Spleen (tissue), 13 donors: ENCODE measurements at places on chromosomes 2 and 18. TPM values are rescaled to one million over a fixed set of nuclear protein-coding genes. Genes with fewer than 3 reads are reported as not detected.

DNA sequence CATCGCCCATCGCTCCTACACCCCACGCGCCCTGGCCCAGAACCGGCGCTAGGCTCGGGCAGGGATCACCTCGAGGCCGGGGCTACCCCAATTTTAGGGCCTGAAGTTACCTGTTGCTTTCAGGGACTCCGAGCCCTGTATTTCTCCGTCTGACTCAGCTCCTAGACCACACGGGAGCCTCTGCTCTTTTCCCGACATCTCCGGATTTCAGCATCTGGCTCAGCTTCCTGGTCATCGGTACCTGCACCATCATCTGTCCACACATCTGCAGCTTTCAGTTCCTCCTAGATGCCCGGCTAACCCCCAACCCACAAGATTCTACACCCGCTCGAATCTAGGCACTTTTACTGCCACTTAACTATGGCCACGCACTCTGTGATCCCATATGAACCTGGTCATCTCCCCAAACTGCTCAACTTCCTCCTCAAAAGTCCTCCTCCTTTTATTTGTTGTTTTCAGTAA is 12.1 kb upstream of the HMSD start:
- DNase-seq, result no peak

DNA sequence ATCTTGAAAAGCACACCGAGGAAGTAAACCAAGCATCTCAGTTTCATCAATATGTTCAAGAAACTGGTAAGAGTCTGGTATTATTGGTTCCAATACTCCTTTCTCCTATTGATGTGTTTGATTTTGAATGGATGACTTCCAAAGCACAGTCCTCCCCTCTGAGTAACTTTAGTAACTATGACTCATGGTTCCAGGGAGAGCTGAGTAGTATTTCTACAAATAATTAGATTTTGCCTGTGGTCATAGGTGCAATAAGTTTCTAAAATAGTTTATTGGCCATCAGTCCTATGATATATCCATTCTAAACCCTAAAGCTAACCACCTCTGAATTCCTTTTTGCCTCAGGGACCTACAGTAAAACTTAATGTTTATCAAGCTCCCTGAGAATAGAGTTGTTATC is 352.4 kb downstream of the XIRP2 start:
- no peak for DNase-seq

DNA sequence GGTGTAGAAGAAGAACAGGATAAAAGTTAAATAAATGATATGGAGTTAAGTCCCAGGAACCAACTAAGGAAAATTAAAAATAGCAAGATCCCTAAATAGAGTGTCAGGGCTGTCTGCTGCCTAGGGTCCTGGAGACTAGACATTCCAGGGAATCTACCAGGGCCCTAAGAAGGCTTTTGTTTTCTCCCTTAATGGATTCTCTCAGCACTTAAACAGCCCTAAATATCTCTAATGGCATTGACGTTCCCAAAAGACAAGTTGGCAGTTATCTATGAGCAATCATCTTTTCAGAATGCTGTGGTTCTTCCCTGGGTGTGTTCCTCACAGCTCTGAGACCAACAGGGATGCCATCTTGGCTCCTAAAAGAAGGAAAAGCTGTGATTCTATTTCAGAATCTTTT is 616.3 kb downstream of the EPHA4 start:
- no peak for DNase-seq

DNA sequence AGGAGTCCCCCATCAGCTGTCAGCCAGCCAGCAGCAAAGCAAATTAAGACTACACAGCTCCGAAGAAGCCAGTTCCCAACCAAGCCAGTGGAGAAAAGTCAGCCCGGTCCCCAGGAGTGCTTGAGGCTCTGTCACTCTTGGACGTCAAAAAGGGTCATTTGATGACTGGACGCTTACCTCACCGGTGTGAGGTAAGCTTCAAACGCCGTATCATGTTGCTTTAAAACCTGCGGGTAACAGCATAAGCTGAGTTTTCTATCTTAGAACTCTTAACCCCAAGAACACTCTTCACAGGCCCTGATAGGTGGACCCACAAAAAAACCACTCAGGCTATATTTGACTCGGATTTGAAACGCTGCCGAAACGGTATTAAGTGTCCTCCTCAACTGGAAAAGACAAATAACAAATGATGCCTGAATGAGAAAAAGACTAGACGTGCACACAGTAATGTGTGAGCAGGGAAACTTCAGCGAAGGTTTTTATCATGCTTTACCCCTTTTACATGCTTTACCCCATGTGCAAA is 682 bp upstream of the LNPK start:
- DNase-seq, result no peak

DNA sequence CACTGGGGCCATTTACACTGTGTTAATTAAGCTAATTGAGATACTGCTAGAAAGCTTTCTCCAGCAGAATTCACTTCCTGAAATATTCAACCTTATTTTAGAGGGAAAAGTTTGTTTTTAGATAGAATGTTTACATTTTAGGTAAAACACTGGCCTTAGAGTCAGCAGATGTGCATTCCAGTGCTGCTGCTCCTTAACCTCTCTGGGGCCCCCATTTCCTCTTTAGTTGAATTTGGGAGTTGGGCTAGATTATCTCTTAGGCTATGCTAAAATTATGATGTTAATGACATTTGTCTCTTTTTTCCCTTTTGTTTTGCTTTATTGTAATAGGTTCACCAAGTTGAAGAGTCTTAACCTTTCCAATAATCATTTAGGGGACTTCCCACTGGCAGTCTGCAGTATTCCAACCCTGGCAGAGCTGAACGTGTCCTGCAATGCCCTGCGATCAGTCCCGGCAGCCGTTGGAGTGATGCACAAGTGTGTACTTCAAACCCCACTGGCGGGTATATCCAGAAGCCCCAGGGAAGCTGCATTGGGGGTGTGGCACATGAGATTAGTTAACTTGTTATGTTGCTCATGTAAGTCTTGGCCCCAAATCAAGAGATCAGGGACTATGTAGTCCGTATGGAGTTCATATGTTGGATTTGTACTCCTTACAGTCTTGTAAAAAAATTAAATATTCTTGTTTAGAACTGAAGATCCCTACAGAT is 179.5 kb downstream of the PHLPP1 start:
- DNase-seq, result no peak

- DNase-seq, result no peak
Observed at GRCh38 chr2:233135421-233135820, 75.3 kb downstream of the INPP5D start.

DNA sequence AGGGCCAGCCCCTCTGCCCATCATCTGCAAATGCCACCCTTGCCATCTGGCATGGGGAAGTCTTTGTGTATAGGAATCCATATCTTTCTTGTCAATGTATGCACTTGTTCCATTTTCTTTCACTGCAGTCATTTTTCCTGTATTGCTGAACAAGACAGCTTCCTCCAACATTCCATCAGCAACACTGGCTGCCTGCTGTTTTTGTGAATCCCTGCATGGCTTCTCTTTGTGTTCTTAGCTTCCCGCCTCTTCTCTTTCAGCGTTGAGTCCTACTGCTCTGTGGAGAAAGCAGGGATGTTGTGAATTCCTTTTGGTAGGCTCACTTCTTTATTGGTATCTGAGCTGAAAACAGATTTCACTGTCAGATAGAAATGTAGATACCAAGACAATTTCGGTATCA is 150.0 kb downstream of the LPIN1 start:
- DNase-seq, result no peak

- DNase-seq, result peak; percentile 41
Observed at GRCh38 chr2:98556344-98557033, 51.8 kb downstream of the COA5 start.

- DNase-seq, result no peak
Observed at GRCh38 chr2:174240097-174240496, 8.2 kb downstream of the OLA1 start.

GRCh38 chr2:217932803-217933616 is 69.8 kb downstream of the TNS1 start:
- DNase-seq, result no peak

GRCh38 chr2:174699993-174700766 is 64.1 kb downstream of the CHRNA1 start:
- DNase-seq, result no peak

The SMAD4 gene
- total RNA-seq, result 93.0 TPM

The SLC5A7 gene
- total RNA-seq, result not detected

The SERPINB13 gene
- not detected for total RNA-seq

The NEU2 gene
- not detected for total RNA-seq

The TRIM43B gene
- not detected for total RNA-seq
